T-helper 9 cell (primary cell): ENCODE measurements at places on chromosomes 2 and 18.

GRCh38 chr2:174840436-174840835 is 76.2 kb upstream of the CHRNA1 start:
- DNase-seq = no peak

DNA sequence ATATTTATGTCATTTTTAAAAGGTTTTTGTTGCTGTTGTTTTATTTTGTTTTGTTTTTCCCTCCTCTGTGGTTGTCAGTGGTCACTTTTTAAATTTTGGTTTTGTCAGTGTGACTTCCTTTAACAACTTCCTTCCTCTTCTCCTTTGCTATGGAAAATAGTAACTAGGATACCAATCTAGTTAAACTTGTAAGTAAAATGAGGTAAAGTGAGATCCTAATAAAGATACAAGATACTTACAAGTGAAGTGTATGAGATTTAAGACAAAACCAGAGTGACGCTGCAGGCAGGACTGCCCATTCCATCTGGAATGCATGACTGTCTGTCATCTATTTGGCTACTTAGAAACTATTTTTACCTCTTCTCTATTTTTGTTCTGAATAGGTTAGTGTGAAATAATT is 30.6 kb upstream of the CREB1 start:
- no peak for DNase-seq

- DNase-seq = no peak
These were observed 31.9 kb downstream of the PTPN18 start for GRCh38 chr2:130387804-130388203.

GRCh38 chr2:99936065-99936464 is 206.3 kb downstream of the AFF3 start:
- no peak for DNase-seq

GRCh38 chr2:173347305-173348168 is 7.1 kb upstream of the CDCA7 start:
- DNase-seq = no peak

DNA sequence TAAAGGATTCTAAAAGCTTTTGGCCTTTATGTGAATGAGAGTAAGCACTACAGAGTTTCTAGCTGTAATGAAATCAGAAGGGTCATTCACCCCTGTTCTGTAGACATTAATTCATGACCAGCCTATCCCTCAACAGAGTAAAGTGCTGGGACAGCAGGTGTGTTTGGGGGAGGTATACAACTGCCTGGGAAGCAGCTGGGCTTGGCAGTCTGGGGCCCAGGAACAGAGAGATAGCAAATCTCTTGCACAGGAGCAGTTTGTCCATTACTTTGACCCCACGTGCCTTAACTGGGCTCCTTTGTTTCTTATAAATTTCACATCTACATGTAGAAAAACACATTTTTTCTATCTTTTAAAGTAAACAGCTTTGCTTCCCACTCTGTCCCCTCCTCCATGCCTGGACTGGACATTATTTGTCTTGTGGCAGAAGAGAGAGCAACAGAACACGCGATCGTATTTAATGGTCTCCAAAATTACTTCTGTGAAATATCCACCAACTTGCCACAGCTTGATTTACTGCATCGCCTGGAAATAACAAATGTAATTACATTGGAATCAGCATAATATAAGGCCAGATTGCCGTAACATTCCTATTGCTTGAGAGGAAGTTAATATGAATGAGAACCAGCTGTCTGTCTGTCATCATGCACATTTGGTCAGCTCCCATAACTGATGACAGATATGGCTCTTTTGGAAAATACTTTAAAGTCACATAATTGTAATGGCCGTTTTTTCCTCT is 263.8 kb downstream of the RBM43 start:
- DNase-seq = no peak

DNA sequence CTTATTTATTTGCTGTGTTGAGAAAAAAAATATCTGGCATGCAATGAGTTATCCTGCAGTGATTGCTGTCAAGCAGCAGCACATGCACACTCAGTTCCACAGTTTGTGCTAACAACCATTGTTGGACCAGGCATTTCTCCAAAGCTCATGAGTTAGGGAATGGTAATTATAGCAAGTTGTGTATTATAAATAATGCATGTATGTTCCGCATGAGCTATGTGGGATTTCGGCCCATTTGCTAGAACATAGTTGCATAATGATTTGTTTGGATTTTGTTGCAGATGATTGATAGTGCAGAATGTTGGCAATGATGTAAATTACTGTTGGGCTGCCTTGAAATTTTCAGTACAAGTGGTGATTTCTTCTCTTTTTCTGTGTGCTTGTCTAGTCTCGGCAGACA is 10.7 kb downstream of the KCNJ3 start:
- no peak for DNase-seq

- DNase-seq = no peak
These were observed 17.2 kb upstream of the ASB1 start for GRCh38 chr2:238409341-238410199.

DNA sequence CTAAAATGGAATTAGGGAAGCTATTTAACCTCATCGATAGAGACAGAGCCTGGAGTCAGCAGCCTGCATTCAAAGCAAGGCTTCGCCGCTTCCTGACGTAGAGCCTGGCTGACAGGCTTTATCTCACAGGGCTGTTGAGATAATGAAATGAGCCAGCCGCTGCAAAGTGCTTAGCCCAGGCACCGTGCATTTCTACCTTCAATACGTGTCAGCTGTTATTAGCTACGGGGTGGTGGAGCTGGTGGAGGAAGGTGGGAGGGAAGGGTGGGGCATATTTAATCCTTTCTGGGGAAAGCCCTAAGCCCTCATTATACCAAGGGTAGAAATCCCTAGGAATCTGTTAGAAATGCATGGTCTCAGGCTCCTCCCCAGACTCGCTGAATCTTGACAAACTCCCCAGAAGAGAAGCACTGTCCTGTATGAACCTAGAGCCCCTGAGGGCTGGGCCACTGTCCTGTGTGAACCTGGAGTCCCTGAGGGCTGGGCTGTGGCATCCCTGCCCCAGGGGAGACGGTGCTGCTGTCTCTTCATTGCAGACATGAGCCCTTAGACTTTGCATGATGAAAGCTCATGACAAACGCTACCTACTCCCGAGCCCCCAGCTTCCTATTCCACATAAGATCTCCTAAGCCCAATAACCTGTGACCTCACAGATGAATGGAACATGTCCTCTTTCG is 72.4 kb downstream of the ALPK2 start:
- DNase-seq = no peak

GRCh38 chr2:10921525-10921924 is 9.8 kb downstream of the KCNF1 start:
- no peak for DNase-seq

GRCh38 chr2:134235510-134236144 is 18.2 kb upstream of the MGAT5 start:
- DNase-seq = no peak

DNA sequence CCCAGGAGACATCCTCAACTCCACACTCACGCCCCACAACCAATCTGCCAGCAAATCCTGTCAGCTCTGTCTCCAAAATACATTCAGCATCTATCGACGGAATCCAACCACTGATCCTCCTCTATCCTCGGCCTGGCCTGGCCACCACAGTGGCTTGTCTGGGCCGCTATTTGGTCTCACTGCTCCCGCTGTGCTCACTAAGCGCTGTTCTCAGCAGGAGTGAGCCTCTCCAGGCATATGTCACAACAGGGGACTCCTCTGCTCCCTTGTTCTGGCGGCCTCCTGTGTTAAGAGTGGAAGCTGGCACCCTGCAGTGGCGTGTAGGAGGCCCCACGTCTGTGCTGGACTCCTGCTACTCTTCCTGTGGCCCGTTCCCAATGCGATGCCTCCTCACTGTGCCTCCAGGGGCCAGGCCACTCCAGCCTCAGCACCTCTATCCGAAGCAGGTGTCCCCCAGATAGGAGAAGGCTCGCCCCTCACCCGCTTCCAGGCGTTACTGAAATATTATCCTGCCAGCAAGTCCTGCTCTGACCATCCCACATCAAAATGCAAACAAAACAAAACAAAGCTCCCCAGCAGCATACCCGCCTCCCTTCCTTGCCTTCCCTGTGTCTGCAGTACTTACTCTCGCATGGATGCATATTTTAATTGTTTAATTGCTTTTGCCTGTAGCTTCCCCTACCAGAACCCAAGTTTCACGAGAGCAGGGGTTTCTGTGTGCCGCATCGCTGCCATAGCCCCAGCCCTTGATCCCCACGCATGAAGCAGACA is 39.9 kb downstream of the CENPO start:
- no peak for DNase-seq

DNA sequence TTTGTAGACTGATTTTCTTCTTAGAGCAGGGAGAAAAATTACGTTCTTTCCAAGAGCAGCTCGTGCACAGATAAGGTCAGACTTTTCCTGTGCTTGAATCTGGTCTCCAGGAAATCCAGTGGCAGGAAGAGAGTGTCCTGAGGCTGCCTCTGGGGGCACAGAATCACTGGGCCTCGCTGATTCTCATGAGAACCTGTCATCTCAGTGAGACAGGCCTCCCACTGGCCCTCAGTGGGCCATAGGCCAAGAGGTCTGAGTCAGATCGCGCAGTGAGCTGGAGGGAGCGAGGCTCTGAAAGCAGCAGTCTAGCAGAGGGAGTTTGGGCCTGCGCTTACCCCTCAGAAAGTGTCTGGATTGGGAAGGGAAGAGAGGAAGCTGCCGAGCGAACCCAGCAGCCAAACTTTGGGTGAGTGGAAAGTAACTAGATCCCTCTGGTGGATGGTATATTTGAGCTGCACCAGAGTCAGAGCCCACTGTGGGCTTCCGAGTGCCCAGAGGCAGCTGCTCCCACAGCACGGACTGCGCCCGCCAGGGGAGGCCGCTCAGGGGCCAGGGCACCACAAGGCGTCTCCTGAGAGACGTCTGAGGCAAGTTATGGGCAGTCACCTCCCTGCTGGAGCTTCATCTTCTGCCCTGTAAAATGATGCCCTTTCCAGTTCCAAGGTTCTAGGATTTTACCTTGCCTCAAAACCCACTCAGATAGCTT is 8.2 kb downstream of the GDF7 start:
- DNase-seq = no peak

GRCh38 chr2:191351921-191352320 is 106.7 kb downstream of the MYO1B start:
- DNase-seq = no peak

- DNase-seq = no peak
These were observed 130.3 kb upstream of the LYPD6 start for GRCh38 chr2:149200109-149200520.

GRCh38 chr2:42009657-42010580 is 37.9 kb upstream of the PKDCC start:
- no peak for DNase-seq

GRCh38 chr2:145875016-145875415 is 1355.1 kb upstream of the ZEB2 start:
- no peak for DNase-seq

GRCh38 chr2:220956429-220956828 is 615.7 kb downstream of the EPHA4 start:
- no peak for DNase-seq

GRCh38 chr2:109048163-109048562 is 59.1 kb upstream of the EDAR start:
- DNase-seq = no peak
